ENCODE measurements at places on chromosomes 1 and 21.

GRCh38 chr1:10601342-10602070 lies 126.8 kb downstream of the PEX14 start:
- DNase-seq, result peak; percentile 79

DNA sequence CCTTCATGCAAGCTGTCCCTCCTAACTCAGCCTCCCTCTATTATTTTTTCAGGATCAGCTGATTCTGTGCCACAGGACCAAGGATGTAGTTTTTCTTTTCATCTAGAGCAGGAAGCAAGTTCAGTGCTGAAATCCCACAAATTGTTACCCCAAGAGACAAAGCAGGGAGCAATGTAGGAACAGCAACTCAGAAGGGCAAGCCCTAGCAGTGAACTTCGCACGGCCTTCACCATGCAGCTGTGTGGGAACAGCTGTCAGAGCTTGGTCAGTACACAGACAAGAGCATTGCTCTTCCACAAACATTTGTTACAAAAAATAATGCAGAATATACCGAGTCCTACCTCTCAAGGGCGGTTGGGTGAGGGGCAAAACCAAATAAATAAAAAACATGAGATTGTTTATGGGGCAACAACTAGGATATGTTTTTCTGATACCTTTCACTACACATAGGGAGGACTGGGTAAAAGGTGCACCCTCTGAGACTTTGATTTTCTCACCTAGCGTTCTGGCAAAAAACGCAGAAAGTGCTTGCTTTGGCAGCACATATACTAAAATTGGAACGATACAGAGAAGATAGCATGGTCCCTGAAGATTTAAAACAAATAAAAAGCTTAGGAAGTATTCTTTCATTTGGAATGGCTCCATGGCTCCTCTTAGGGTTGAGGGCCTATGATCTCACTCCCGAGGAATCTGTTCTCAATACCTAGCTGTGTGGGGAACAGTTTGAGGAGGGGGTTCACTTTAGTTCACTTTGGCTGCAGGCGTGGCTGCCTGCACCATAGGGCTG lies 37.1 kb upstream of the ANGPTL7 start:
- no peak for DNase-seq

DNA sequence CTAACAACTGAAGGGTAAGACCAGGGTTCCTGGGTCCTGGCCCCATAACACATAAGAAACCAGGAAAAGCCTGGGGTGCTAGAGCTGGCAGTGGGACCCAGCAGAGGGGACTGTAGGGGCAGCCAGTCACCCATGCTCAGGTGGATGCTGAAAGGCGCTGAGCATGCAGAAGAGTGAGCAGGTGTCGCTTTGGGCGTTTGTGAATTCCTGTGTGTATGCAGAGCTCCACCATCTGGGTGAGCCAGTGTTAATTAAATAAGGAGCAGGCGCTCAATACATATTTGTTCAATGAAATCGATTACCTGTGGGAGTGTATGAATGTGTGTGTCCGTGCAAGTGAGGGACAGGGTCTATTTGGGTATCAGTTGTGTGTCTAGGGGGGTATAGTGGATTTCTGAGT lies 499 bp downstream of the C1QA start:
- DNase-seq, result peak; percentile 39

DNA sequence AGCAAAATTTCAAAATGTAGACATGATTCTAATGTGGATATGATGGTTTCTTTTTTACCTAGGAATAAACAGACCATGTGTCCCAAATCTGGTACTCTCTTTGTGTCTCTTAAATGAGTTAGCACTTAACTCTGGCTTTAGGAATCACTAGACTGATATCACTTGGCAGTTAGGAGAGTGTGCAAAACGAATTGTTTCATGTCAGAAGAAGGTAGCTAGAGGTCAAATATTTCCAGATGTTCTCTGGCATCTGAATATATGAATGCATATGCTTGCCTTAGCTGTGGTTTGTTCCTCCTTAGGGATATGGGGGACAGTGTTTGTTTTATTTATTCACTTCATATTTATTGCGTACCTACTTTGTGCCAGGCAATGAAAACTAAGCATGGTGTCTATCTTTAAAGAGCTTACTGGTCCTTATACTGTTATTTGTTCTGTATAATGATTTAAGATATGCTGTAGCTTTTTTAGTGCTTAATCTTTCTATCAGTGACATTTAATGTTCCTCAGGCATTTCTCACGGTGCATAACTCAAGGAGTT lies 65.2 kb downstream of the LRRC8C start:
- no peak for DNase-seq

- DNase-seq, result no peak
Measured at GRCh38 chr1:150121236-150121862, 28.4 kb upstream of the PLEKHO1 start.

DNA sequence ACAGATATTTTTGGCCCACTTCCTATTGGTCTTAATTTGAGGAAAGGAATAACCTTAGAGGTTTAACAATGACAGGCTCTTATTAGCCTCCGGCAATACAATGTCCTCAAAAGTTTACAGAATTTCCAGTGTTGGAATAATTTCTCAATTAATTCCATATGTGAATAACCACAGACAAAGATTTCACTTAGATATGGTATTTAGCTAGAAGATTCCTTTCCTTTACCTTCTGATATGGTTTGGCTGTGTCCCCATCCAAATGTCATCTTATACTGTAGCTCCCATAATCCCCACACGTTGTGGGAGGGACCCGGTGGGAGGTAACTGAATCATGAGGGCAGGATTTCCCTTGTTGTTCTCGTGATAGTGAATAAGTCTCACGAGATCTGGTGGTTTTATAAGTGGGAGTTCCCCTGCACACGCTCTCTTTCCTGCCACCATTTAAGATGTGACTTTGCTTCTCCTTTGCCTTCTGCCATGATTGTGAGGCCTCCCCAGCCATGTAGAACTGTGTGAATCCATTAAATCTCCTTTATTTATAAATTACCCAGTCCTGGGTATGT lies 54.9 kb upstream of the RGS7 start:
- DNase-seq, result peak; percentile 18

DNA sequence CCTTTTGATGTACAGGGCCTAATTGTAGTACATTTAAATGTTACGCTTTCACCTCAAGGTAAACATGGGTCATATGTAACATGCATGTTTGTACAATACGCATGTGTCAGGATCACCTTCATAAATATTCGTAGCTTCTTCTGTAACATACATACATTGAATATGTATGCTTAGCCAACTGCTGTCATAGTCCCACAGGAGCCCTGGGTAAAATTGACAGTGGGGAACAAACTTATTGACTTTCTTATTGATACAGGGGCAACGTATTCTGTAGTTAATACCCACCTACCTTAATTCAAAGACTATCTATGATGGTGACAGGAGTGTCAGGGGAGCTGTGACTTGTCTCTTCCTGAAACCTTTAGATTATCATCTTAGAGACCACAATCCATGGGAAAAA lies 3.7 kb upstream of the REN start:
- DNase-seq, result peak; percentile 50

- DNase-seq, result no peak
Measured at GRCh38 chr1:201479201-201479730, 10.3 kb upstream of the PHLDA3 start.

All from NCI-H82 (cell line).